ENCODE measurements at places on chromosomes 2 and 18.

- no peak for DNase-seq
Observed at GRCh38 chr2:161613161-161613560, 11.1 kb upstream of the SLC4A10 start.

GRCh38 chr2:119491776-119492525 lies 32.3 kb downstream of the SCTR start:
- DNase-seq = no peak

DNA sequence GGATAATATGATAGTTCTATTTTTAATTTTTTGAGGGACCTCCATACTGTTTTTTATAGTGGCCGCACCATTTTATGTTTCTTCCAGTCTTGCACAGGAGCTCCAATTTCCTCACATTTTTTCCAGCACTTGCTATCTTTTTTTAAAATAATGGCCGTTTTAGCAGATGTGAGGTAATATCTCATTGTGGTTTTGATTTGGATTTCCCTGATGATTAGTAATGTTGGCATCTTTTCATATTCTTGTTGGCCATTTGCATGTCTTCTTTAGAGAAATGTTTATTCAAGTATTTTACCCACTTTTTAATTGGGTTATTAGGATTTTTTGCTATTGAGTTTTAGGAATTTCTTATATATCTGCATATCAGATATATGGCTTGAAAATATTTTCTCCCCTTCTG lies 29.9 kb upstream of the NAPG start:
- no peak for DNase-seq

DNA sequence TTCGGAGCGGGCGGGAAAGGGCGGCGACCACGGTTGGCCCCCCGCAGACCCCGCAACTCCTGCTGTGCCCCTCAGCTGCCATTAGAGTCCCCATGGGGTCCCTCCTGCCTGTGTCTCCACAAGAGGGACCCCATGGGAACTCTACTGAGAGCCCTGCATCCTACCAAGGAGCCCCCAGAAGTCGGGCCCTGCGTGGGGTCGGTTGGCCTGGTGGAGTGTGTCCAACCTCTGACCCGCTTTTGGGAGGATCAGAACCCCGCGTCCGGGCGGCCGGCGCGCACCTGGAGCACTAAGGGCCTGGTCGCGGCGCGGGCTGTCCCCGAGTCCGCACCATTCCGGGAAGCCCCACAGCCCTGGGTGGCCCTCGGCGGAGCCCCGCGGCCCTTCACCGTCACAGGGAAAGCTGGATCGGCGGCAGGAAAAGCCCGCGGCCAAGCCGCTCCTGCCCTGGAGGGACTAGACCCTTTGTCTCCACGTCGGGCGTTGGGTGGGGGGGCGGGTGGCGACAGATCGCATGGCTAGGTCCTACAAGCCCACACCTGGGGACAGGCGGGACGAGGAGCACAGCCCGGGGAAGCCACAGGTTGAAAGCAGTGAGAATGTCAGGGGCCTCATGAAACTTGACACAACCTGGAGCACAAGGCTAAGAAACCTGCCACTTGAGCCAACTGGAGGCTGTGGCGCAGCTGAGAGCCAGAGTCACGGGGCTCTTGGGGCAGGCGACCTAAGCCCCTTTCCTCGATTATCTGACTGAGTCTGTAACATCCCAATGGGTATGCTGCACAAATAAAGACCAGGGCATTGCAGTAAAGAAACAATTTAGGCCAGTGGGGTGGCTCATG lies 11.2 kb upstream of the CXXC1 start:
- DNase-seq = no peak

DNA sequence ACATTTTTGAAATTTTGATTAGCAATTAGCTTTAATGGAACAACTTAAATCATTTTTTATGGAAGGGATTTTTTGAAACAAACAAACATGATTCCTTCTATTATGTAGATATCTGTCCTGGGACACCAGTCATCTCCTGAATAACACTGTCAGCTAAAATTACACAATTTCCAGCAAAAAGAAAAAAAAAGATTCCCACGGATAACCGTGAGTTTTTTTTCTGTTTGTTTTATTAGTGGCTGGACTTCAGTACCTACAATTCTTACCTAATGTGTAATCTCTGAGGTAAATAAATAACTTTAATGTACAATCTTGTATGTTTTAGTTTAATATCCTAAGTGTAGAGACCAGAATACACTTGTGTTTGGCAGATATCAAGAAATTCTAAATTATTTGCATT lies 126.6 kb upstream of the KYNU start:
- no peak for DNase-seq

DNA sequence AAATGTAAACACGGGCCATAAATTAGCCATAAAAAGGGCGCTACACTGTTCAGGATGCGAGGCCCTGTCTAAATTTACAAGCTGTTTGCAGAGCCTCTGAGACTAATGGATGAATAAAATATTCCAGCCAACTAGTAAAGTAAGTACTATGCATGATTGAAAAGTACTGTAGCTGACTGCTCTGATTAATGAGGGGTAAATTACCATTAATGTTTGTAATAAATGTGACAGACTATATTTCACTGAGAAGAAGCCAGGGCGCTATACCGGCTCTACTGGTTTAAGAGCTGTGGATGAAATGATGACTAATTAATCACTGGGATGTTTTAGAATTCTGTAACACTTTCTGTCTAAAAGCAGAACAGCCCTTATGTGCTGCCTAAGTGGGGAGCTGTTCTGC lies 54.3 kb upstream of the RGPD4 start:
- no peak for DNase-seq

- no peak for DNase-seq
Observed at GRCh38 chr2:97708048-97708380, 5.4 kb upstream of the ZAP70 start.

DNA sequence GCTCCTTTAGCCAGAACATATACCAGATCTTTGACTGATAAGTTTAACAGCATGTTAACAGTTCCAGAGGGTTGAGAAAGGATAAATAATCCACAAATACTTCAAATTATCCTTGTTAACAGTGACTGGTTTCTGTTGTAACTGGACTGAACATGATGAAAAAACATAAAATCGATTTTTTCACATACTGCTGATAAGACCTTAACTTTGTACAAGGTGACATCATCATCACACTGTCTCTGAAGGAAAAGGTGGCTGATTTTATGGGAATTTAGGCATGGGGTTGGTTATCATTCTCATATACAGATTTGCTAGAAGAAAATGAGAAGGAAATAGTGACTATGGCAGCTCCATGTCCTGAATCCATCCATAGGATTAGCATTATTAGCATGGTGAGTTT lies 36.1 kb downstream of the OTX1 start:
- no peak for DNase-seq

GRCh38 chr2:171814883-171815282 lies 79.2 kb downstream of the SLC25A12 start:
- peak; percentile 3 for DNase-seq

DNA sequence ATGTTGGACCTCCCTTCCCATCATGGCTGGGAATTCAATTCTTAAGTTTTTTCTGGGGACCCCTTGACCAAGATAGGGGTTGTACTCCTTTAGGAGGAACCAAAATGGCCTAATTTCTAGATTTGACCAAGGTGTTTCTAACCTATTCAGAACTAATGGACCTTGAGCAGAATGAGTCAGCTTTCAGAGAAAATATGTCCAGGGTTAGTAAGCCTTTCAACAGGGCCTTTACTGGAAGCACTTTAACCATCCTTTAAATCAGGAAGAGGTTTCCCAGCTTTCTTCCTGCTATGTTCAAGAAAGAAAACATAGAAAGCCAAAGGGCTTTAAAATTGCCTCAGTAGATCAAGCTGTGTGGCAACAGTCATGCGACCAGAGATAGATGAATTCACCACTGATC lies 1184.9 kb upstream of the ACVR2A start:
- no peak for DNase-seq

DNA sequence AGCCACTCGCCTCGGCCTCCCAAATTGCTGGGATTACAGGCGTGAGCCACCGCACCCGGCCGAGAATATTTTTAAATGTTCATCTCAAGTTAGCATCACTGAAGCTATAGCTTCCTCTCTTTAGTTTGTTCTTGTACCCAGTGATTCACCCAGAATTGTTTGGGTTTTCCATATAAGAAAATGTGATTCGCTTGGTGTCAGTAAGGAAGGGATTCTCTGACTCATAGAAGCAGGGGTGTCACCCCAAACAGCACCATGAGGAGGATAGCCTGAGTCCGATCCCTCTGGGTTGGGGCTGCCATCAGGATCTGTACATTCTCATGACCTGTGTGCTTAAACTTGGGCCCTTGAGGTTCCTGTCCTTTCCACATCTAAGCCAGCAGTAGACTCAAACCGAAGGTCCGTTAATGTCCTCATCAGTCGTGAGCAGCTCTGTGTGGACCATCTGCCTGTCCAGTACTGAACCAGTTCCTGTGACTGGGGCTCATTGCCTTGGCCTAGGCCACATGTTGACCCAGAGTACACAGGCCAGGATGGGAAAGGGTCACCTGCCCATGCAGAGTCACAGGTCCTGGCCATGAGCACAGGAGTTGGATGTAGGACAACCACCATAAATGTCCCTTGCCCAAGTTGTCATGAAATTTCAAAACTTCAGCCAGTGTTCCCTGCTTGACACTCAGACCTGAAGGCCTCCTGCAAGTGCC lies 311.9 kb downstream of the GBX2 start:
- DNase-seq = no peak

Measured in hippocampal formation (tissue), 2 donors.